ENCODE measurements at places on chromosomes 3 and 15. TPM values are rescaled to one million over a fixed set of nuclear protein-coding genes. Genes with fewer than 3 reads are reported as not detected.

Gene CYP19A1
- 0.33 TPM for polyA plus RNA-seq

Gene EIF1B
- 81.4 TPM for polyA plus RNA-seq

Gene HACD3
- polyA plus RNA-seq, result 89.3 TPM

Gene PROS1
- 26.1 TPM for polyA plus RNA-seq

Gene KPNA4
- 12.7 TPM for polyA plus RNA-seq

Gene SCN11A
- not detected for polyA plus RNA-seq

DNA sequence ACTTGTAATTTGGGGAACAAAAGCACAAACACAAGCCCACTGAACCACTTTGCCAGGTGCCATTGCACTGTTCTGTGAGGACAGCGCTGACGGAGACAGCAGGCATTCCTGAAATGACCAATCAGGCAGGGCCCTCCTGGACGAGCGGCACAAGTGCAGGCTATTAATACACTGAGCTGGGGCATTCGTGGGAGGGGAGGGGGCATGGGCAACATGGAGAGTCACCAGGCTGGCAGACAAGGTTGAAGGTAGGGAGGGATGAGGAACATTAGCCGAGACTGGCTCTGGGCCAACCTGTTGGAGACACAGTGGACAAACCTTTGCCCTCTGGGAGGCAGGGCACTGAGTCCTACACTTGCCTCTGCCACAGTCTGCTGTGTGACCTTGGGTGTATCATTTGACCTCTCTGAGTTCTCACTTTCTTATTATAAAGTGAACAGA, 45.6 kb downstream of the NOX5 start:
- DNase-seq, result peak; percentile 34

- DNase-seq, result no peak
Measured at GRCh38 chr15:77235566-77235965, 164.7 kb upstream of the TSPAN3 start.

DNA sequence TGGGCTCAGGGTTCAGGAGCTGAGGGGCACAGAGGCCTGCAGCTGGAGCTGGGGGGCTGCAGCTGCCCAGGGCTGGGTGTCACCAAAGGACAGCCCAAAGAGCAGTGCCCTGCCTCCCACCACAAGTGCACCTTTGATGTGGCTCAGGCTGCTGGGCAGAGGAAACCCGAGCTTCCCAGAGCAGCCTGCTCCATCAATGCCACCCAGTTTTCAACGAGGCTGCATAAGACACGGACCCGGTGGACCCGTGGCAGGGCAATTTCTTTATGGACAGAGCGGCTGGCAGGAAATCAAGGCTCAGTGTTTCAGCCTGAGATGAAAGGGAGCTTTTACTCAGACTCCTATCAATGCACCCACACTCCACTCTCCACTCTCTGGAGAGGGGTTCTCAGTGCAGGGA, 18.7 kb downstream of the SEMA5B start:
- DNase-seq, result no peak

GRCh38 chr3:156459434-156459833, 95.5 kb downstream of the SSR3 start:
- DNase-seq, result no peak

DNA sequence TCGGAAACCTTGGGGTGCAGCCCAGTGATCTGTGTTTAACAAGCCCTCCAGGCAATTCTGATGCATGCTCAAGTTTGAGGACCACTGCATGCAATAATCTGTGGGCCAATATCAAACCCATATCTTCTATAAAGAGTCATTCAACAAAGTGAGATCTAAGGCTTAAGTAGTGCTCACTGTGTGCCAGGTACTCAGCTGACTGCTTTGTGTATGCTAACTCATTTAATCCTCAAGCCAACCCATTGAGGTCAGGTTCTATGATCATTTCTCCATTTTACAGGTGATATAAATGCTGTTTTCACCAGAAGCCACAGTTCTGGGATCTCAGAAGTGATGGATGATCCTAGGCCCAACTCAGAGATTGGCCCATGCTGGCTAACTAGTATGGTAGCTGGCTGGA, 101.7 kb downstream of the SMAD6 start:
- DNase-seq, result no peak

- peak; percentile 20 for DNase-seq
Measured at GRCh38 chr3:23202203-23202920, 765 bp upstream of the UBE2E2 start.

- DNase-seq, result peak; percentile 59
Measured at GRCh38 chr3:63193647-63194046, 84.5 kb upstream of the SYNPR start.

- no peak for DNase-seq
Measured at GRCh38 chr15:88920186-88920891, 7.2 kb upstream of the MFGE8 start.
